ENCODE measurements at places on chromosomes 7 and 10. TPM values are rescaled to one million over a fixed set of nuclear protein-coding genes. Genes with fewer than 3 reads are reported as not detected.

The SP4 gene
- total RNA-seq, result 19.2 TPM

The PRSS1 gene
- total RNA-seq, result 26.9 TPM

The TMEM229A gene
- total RNA-seq, result not detected

The HABP2 gene
- total RNA-seq, result 112 TPM

The PTPN12 gene
- total RNA-seq, result 140 TPM

The PRF1 gene
- not detected for total RNA-seq

The CHST12 gene
- 16.7 TPM for total RNA-seq

The FUOM gene
- 14.7 TPM for total RNA-seq

The LLCFC1 gene
- not detected for total RNA-seq

The SHOC2 gene
- total RNA-seq, result 47.5 TPM

- H3K27ac ChIP-seq, result peak overlapping the region; percentile 33
- no peaks in the 10 kb centered on the region for H3K27me3 ChIP-seq
- peaks cover 48% of the 10 kb centered on the region for H3K4me1 ChIP-seq
- no peaks in the 10 kb centered on the region for H3K36me3 ChIP-seq
- no peak for DNase-seq
These were observed 148.0 kb downstream of the SNX10 start for GRCh38 chr7:26439521-26440232.

DNA sequence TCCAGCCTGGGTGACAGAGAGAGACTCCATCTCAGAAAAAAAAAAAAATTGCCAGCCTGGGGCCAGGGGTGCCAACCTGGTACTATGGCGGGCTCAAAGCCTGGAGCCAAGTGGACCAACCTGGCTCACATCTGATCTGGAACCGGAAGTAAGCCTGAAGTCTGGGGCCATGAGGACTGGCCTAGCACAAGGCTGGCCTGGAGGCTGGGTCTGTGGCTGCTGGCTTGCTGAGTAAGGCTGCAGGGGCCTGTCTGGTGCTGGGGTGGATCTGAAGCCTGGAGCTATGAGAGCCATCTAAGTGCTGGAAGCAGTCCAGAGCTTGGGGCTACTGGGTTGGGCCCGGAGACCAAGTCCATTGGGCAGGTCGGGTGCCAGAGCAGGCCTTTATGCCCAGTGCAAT is 84.9 kb downstream of the CCDC3 start:
- no peak overlapping the region for H3K27ac ChIP-seq
- no peaks in the 10 kb centered on the region for H3K4me1 ChIP-seq
- no peak overlapping the region for H3K4me3 ChIP-seq
- H3K36me3 ChIP-seq, result no peaks in the 10 kb centered on the region
- DNase-seq, result no peak

DNA sequence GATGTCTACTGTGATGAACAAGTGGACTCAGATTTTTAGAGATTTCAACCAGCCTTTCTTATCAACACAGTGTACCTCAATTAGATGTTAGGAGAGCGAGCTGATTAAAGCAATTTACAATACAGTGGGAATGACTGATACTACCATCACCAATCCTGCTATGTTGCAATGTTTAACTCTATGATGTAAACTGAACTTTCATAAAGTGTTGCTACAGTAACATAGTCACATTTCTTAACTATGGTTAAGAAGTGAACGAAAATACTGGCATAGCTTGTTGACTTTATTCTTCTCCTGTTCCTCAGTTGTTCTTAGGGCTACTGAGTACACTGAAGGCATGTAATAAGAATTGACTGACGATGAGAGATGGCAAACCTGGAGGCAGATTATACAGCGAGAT is 139.8 kb downstream of the MYOF start:
- peaks cover 3% of the 10 kb centered on the region for H3K36me3 ChIP-seq
- no peak overlapping the region for H3K27ac ChIP-seq
- no peaks in the 10 kb centered on the region for H3K4me1 ChIP-seq

DNA sequence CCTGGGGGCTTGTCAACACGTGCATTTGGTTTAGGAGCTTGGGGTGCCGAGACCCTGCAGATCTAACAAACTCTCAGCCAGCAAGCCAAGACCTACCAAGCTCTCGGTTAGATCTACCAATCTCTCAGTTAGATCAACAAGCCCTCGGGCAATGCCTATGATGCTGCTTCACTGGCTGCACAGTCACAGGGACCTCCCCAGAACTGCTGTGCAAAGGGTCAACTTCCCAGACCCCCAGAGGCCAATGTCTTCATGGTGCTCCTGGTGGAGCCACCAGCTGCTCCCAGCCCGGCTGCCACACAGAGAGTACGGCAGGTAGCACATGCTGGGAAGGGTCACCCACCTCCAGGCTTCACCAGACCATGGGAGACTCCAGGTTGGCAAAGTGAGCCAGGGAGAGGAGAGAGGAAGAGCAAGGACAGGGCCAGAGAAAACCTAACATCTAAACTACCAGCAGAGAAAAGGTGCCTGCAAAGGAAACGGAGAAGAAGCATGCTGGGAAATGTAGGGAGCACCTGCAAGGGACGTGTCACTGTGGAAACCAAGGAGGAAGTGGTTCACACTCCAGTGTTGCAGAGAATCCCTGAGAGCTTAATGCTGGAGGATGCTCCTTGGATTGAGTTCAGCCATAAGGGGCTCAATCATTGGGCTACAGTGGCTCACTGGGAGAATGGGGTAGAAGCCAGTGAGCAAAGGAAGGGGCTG is 51.5 kb upstream of the GDF10 start:
- H3K4me1 ChIP-seq, result no peaks in the 10 kb centered on the region
- peak; percentile 0 for DNase-seq
- H3K36me3 ChIP-seq, result no peaks in the 10 kb centered on the region
- H3K27ac ChIP-seq, result no peak overlapping the region

DNA sequence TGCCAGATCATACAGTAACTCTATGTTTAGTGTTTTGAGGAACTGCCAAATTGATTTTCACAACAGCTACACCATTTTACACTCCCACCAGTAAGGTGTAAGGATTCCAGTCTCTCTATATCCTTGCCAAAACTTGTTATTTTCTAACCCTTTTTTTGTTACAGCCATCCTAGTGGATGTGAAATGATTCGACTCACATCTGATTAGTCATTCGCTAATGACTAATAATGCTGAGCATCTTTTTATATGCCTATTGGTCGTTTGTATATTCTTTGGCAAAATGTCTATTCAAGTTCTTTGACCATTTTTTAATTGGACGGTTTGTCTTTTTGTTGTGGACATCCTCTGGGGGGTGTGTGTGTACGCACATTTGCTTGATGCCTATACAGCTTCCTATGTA is 142.8 kb downstream of the DGKB start:
- H3K27ac ChIP-seq, result no peak overlapping the region
- H3K36me3 ChIP-seq, result no peaks in the 10 kb centered on the region
- H3K27me3 ChIP-seq, result no peaks in the 10 kb centered on the region

DNA sequence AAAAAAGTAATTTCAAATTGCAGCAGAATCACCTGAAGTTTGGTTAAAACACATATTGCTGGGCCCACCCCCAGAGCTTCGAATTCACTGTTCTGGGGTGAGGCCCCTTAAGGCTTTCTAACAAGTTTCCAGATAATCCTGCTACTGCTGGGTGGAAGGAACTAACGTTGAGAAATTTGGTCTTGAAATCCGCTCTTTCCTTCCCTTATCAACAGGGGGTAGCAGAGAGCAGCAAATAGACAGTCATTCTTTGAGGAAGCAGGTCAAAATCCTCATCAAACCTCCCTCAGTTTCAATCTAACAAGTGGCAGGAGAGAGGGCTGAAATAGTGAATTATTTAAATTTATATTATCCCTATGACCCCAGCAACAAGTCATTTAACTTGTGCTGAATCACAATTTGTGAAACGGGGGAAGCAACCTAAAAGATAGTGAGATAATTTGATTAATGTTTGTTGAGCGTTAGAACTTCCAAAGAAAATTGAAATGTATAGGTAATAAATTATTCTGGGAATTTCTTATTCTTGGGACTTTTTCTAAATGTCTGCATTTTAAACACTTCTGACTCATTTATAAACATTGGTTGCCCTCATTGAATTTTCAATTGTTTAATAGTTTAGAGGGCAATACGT is 21.7 kb upstream of the MALSU1 start:
- H3K4me1 ChIP-seq, result peaks cover 4% of the 10 kb centered on the region
- H3K36me3 ChIP-seq, result no peaks in the 10 kb centered on the region
- H3K27ac ChIP-seq, result no peak overlapping the region
- DNase-seq, result peak; percentile 15

DNA sequence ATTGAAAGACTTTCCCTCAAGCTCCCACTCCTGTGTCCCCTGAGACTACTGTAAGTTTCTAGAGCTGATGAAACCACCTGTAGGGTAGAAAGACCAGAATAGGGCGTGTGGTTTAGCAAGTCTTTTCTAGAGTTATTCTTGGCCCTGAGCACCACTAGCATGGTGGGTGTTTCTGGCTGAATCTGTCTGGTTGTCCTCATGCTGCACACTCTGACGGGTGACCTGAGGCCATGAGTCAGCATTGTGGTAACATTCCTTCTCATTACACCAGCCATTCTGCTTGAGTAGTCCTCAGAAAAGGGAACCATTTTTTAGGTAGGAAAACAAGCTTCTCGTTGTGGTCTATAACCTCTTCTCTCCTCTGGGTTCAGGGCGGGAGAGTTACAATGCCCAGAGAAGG is 250.3 kb downstream of the SNX13 start:
- no peaks in the 10 kb centered on the region for H3K27me3 ChIP-seq
- no peak overlapping the region for H3K4me3 ChIP-seq
- H3K27ac ChIP-seq, result no peak overlapping the region
- no peaks in the 10 kb centered on the region for H3K4me1 ChIP-seq

DNA sequence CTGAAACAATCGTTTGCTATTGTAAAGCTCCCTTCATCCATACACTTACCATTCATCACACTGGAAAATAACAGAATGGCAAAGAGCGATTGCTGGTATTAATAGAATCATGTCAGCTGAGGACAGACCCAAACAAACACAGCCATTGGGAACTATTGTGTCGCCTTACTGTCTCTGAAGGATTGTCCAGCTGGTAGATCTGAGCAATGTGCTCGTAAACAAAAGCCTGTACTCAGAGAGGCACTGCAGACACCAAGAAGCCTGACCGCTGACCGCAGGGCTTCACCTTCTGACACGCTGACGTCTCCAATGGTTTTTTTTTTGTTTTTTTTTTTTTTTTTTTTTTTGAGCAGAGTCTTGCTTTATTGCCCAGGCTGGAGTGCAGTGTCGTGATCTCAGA is 151.0 kb upstream of the FRMD4A start:
- no peak overlapping the region for H3K27ac ChIP-seq
- H3K27me3 ChIP-seq, result peaks cover 6% of the 10 kb centered on the region
- DNase-seq, result no peak
- H3K36me3 ChIP-seq, result no peaks in the 10 kb centered on the region
- H3K4me3 ChIP-seq, result no peak overlapping the region

- peaks cover 16% of the 10 kb centered on the region for H3K27me3 ChIP-seq
- peaks cover 9% of the 10 kb centered on the region for H3K4me1 ChIP-seq
- H3K27ac ChIP-seq, result no peak overlapping the region
- DNase-seq, result no peak
These were observed 40.7 kb upstream of the BET1 start for GRCh38 chr7:94044806-94045205.
